Ammon's horn (tissue), 1 donor: ENCODE measurements at places on chromosomes 1 and 21.

DNA sequence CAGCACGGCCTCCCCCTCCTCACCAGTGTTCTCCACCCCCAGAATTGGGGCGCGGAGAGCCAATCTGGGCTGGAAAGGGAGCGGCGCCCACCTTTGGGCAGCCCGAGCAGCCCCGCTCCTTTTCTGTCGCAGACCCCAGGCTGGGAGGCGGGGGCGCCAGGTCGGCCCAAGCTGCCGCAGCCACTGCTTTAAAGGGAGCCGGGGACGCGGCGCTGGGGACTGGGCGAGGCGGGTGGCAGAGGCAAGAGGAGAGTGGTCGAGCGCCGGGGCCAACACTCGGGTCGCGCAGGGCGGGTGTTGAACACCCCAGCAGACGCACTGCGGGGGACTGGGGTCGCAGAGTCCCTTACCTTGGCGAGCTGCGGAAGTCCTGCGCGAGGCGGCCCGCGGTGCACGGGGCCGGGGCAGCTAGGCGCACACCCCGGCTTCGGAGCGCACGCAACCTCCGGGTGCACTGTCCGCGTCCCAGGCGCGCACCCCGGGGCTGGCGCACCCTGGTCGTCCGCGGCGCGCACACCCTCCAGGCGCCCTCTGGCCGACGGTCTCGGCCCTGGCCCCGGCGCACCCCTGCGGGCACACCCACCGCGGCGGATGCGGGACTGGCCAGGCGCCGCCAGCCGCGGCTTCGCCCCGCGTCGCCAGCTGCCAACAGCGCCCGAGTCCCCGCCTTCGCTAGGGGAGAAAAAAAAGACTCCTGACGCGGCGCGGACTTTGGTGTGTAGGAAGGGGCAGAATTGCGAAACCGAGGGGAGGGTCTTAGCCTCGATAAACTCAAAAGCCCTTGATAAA, at the start of gene KANK4:
TSS of gene KANK4 (minus strand) at position 679 of the 789 bp plus-strand sequence. CDS start 37,870 bp downstream, outside the sequence.
- no peak for DNase-seq

GRCh38 chr1:101065575-101065974, 40.0 kb upstream of the DPH5 start:
- DNase-seq: no peak

GRCh38 chr1:235865565-235866204, 1.0 kb downstream of the LYST start:
- DNase-seq: peak; percentile 21

- DNase-seq: peak; percentile 61
These were observed 116.8 kb downstream of the TOMM20 start for GRCh38 chr1:235011599-235012435.

- DNase-seq: no peak
These were observed 16.0 kb downstream of the TRIM11 start for GRCh38 chr1:228390649-228391048.

- DNase-seq: no peak
These were observed 97.5 kb downstream of the SEC16B start for GRCh38 chr1:177872308-177872900.
